SK-N-SH (cell line): ENCODE measurements at places on chromosomes 2 and 18. TPM values are rescaled to one million over a fixed set of nuclear protein-coding genes. Genes with fewer than 3 reads are reported as not detected.

GRCh38 chr18:71743634-71744033 is 800.5 kb downstream of the CBLN2 start:
- no peaks in the 10 kb centered on the region for H3K4me1 ChIP-seq
- H3K36me3 ChIP-seq: no peaks in the 10 kb centered on the region
- H3K27me3 ChIP-seq: no peaks in the 10 kb centered on the region
- H3K27ac ChIP-seq: no peak overlapping the region
- H3K4me3 ChIP-seq: no peak overlapping the region
- no peak for DNase-seq

- H3K4me1 ChIP-seq: no peaks in the 10 kb centered on the region
- peaks cover 23% of the 10 kb centered on the region for H3K36me3 ChIP-seq
- DNase-seq: no peak
- H3K27me3 ChIP-seq: peaks cover 10% of the 10 kb centered on the region; the same call in 1 of the 2 replicates
- H3K27ac ChIP-seq: no peak overlapping the region
- no peak overlapping the region for H3K4me3 ChIP-seq
Observed at GRCh38 chr18:74163019-74163660, 14.8 kb downstream of the TIMM21 start.

DNA sequence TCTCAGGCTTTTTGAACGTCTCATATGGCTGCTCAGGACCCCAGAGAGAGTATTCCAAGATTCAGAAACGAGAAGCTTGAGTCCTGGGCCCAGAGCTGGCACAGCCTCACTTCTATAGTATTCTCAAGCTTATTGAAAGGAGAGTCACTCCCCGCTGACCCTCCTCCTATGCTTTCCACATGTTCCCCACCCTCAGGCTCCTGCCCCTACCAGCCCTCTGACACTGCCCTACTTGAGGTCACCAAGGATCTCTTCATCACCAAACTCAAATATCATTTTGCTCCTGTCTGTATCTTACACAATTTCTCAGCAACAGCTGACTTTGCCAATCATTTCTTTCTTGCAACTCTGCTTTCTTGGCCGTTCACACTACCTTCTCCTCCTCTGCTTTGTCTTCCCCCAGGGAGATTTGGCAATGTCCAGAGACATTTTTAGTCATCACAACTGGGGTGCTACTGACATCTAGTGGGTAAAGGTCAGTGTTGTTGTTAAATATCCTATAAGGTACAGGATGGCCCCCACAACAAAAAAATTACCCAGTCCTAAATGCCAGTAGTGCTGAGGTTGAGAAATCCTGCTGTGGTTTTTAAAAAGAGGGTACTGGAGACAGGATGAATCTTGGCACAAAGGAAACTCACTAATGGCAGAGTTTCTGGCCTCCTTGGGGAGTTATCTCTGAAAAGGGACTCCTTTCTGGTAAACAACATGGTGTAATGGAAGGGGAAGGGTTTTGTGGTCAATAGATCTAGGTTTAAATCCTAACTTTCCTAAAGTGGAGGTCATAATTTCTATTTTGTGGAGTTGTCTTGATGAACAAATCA is 26.9 kb upstream of the INSIG2 start:
- DNase-seq: peak; percentile 2
- no peak overlapping the region for H3K27ac ChIP-seq
- no peaks in the 10 kb centered on the region; the same call in 1 of the 2 replicates for H3K4me1 ChIP-seq

DNA sequence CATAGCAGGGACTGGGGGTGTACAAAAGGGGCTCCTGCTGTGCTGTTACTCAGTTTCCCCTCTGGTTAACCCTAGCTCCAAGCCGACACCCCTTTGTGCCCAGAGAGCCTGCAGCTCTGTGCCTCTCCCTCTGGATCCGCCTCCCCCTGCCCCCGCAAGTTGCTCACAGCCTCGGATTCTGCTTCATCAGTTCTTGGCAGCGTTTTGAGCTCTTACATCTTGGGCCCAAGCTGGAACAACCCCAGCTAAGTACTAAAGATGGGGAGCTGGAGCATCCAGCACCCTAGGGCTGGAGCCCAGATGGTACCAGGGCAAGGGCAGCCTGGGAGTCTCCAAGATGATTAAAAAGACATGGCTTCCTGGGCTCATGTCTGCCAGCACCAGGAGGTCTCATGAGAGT is 40.7 kb downstream of the POMC start:
- H3K27ac ChIP-seq: no peak overlapping the region
- H3K4me1 ChIP-seq: no peaks in the 10 kb centered on the region
- H3K27me3 ChIP-seq: no peaks in the 10 kb centered on the region
- DNase-seq: no peak

DNA sequence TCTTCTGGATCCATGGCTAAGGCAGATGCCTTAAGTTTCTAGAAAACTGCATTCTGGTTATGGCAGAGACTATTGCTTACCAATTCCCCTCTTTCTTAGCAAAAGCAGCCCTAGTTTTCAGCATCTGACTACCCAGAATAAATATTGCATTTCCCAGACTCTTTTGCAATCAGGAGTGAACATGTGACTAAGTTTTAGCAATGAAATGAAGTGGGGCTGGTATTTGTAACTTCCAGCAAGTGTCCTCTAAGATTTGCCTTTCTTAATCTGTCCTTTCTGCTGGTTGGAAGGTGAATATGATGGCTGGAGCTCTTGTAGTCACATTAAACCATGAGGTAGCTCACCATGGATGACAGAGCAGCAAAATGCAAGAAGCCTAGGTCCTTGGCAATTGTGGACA is 132.9 kb upstream of the PKDCC start:
- H3K36me3 ChIP-seq: no peaks in the 10 kb centered on the region
- H3K4me3 ChIP-seq: no peak overlapping the region
- peaks cover 13% of the 10 kb centered on the region; the same call in 1 of the 2 replicates for H3K27me3 ChIP-seq
- no peak overlapping the region for H3K27ac ChIP-seq

- no peaks in the 10 kb centered on the region for H3K27me3 ChIP-seq
- H3K36me3 ChIP-seq: no peaks in the 10 kb centered on the region
- H3K4me3 ChIP-seq: no peak overlapping the region
- H3K27ac ChIP-seq: no peak overlapping the region
- peaks cover 34% of the 10 kb centered on the region for H3K4me1 ChIP-seq
Observed at GRCh38 chr2:51997571-51997970, 965.6 kb upstream of the NRXN1 start.

The ABHD1 gene
- polyA plus RNA-seq: 3.3 and 4.1 TPM in 2 replicates

The IHH gene
- polyA plus RNA-seq: 0.03 TPM in 1 of 2 replicates, not detected in the other

- H3K4me3 ChIP-seq: no peak overlapping the region
Observed at GRCh38 chr2:9462886-9463697, 11.3 kb upstream of the IAH1 start.

- no peak overlapping the region for H3K4me3 ChIP-seq
- peak overlapping the region; percentile 50; the same call in 1 of the 2 replicates for H3K27ac ChIP-seq
- DNase-seq: no peak
- no peaks in the 10 kb centered on the region for H3K27me3 ChIP-seq
- peaks cover 35% of the 10 kb centered on the region for H3K4me1 ChIP-seq
Observed at GRCh38 chr2:196403471-196403870, 232.1 kb upstream of the STK17B start.

GRCh38 chr2:206158563-206159345 is 490 bp downstream of the NDUFS1 start:
- peak overlapping the region; percentile 89 for H3K27ac ChIP-seq
- peak overlapping the region; percentile 84 for H3K4me3 ChIP-seq
- DNase-seq: no peak
- peaks cover 40% of the 10 kb centered on the region for H3K36me3 ChIP-seq
- peaks cover 12% of the 10 kb centered on the region for H3K4me1 ChIP-seq

GRCh38 chr2:58757971-58758370 is 516.8 kb upstream of the FANCL start:
- DNase-seq: peak; percentile 51
- no peak overlapping the region for H3K4me3 ChIP-seq
- H3K4me1 ChIP-seq: peaks cover 7% of the 10 kb centered on the region

The KCNF1 gene
- polyA plus RNA-seq: 0.16 and 0.23 TPM in 2 replicates

The TMEM17 gene
- 5.5 and 8.6 TPM in 2 replicates for polyA plus RNA-seq

GRCh38 chr2:215914777-215915165 is 98.6 kb downstream of the MREG start:
- H3K36me3 ChIP-seq: no peaks in the 10 kb centered on the region
- DNase-seq: no peak
- peaks cover 17% of the 10 kb centered on the region for H3K4me1 ChIP-seq
- H3K27ac ChIP-seq: no peak overlapping the region
- H3K27me3 ChIP-seq: no peaks in the 10 kb centered on the region

The MRPL44 gene
- 12.9 and 14.5 TPM in 2 replicates for polyA plus RNA-seq

The RPRM gene
- polyA plus RNA-seq: 0.03 and 0.15 TPM in 2 replicates

The HAAO gene
- not detected in 2 replicates for polyA plus RNA-seq

DNA sequence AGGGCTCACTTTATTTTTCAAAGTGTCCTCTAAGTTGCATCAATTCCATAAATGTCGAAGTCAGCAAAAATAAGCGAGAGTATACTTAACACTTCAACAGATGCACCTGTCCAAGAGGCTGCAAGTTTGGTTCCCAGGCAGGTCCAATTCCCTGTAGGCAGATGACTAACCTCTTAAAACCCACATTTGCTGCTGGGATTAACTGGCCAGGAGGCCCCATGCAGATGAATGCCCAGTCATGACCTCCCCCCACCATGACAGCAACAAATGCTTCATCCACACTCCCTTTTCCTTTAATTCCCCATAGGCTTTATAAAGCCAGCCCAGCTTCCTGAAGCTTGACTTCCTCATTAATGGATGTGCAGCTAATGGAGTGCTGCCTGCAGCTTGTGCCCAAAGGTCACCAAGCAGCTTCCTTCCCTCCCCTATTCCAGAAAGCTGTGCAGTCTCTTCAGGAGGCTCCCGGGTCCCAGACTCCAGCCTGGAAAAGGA is 35.7 kb downstream of the REEP1 start:
- no peak for DNase-seq
- H3K27me3 ChIP-seq: no peaks in the 10 kb centered on the region
- H3K36me3 ChIP-seq: no peaks in the 10 kb centered on the region
- H3K27ac ChIP-seq: peak overlapping the region; percentile 53

DNA sequence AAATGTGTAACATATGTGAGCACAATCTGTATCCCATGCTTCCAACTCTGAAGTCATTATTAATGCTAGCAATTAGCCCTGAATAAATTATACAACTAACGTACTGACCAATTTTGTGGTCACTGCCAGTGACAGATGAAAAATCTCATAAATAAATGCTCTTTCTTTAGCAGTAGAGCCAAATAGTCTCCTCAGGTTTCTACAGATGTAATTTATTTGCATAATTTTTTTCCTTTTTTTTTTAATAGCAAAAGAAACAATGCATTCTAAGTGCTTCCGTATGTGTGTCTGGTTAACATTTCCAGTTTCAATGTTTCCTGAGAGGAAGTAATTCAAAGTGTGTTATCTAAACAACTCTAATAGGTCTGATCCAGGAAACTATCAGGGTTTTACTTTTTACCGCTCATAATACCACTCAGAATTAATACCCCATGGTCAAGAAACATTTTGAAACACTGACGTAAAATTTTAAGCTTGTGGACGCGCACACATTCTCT is 108.4 kb downstream of the MEP1B start:
- peak; percentile 61 for DNase-seq
- H3K36me3 ChIP-seq: no peaks in the 10 kb centered on the region
- no peaks in the 10 kb centered on the region for H3K27me3 ChIP-seq
- H3K4me3 ChIP-seq: no peak overlapping the region; the same call in 1 of the 2 replicates
- peak overlapping the region; percentile 95 for H3K27ac ChIP-seq
- peaks cover 21% of the 10 kb centered on the region for H3K4me1 ChIP-seq

The FBXO41 gene
- polyA plus RNA-seq: 3.1 and 3.5 TPM in 2 replicates

DNA sequence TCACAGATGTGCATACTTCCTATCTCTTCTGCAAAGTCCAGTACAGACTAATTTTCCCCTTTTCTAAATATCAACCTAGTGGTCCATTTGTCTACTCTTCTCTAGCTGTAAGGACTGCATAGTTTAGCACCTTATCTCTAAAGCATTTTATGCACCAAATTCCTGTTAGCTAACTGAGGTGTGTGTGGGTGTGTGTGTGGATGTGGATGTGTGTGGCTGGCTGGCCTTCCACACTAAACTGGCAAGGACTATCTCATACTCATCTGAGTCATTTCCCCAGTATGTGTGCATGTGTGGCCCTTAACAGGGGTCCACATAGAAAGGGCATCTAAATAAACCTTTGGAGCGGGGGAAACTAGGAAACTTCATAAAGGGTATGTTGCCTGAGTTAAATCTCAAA is 139.6 kb downstream of the TTC32 start:
- no peaks in the 10 kb centered on the region for H3K4me1 ChIP-seq
- no peak overlapping the region for H3K27ac ChIP-seq
- no peak for DNase-seq
- no peak overlapping the region for H3K4me3 ChIP-seq
- H3K36me3 ChIP-seq: no peaks in the 10 kb centered on the region

- no peaks in the 10 kb centered on the region for H3K27me3 ChIP-seq
- H3K36me3 ChIP-seq: no peaks in the 10 kb centered on the region
- H3K27ac ChIP-seq: no peak overlapping the region
- no peak overlapping the region for H3K4me3 ChIP-seq
- H3K4me1 ChIP-seq: no peaks in the 10 kb centered on the region
Observed at GRCh38 chr2:188610827-188611226, 319.2 kb downstream of the GULP1 start.

DNA sequence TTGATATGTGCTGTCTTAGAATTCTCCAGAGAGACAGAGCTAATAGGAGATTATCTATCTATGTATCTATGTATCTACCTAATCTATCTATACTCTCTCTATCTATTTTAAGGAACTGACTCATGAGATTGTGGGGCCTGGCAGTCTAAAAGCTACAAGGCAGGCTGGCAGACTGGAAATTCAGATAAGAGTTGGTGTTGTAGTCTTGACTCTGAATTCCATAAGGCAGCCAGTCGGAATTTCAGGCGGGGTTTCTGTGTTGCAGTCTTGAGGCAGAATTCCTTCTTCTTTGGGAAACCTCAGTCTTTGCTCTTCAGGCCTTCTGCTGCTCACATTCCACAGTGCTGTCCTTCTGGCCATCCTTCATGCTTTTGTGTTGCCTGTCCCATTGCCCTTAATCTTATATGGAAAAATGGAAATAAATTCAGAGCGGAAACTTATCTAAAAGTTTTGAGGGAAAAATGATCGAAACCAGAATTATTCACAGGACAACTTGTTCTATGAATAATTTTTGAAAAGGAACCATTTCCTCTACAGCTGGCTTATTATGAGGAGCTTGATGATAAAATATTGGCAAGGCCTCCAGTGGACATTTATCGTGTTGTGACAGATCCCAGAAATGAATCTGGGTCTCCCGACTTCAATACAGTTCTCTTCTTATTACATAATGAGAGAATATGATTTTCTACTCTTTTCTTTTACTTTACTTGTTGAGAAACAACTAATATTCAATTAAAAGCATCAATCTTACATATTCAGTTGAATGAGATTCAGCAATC is 10.8 kb downstream of the IL1RL1 start:
- no peaks in the 10 kb centered on the region; the same call in 1 of the 2 replicates for H3K27me3 ChIP-seq
- no peak overlapping the region for H3K27ac ChIP-seq
- H3K4me1 ChIP-seq: no peaks in the 10 kb centered on the region
- DNase-seq: no peak

The DAPL1 gene
- polyA plus RNA-seq: not detected in 2 replicates

The KLHL29 gene
- polyA plus RNA-seq: 4.2 and 4.6 TPM in 2 replicates

The ALK gene
- polyA plus RNA-seq: 0.30 and 0.55 TPM in 2 replicates

The CREG2 gene
- 1.1 and 1.4 TPM in 2 replicates for polyA plus RNA-seq

The POMC gene
- polyA plus RNA-seq: not detected in 2 replicates

GRCh38 chr2:37000318-37000717 is 34.0 kb upstream of the STRN start:
- H3K36me3 ChIP-seq: peaks cover 74% of the 10 kb centered on the region
- no peak for DNase-seq
- peaks cover 5% of the 10 kb centered on the region; the same call in 1 of the 2 replicates for H3K4me1 ChIP-seq
- no peaks in the 10 kb centered on the region for H3K27me3 ChIP-seq
- no peak overlapping the region for H3K27ac ChIP-seq
- H3K4me3 ChIP-seq: no peak overlapping the region
